ENCODE measurements at places on chromosomes 16 and 17.

DNA sequence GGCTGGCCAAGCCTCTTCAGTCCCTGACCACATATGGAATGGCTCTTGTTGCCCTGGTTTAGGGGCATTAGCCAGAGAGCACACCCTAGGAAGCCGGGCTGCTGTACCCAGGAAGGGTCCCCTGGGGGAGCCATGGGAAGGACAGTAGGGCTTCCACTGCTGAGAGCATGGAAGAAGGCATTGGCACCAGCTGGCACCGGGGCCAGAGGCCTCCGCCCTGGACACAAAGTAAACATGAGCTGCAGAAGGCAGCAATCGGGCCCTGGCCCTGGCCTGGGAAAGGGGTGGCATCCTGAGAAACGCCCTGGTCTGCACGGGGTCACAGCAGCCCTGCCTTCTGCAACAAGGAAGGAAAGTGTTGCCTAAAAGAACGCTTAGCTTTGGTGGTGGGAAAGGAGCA lies 49.4 kb downstream of the VAC14 start:
- DNase-seq: no peak

- DNase-seq: no peak
Observed at GRCh38 chr16:69706975-69707340, 19.4 kb downstream of the NQO1 start.

- no peak for DNase-seq
Observed at GRCh38 chr16:88057656-88058055, 106.4 kb downstream of the BANP start.

DNA sequence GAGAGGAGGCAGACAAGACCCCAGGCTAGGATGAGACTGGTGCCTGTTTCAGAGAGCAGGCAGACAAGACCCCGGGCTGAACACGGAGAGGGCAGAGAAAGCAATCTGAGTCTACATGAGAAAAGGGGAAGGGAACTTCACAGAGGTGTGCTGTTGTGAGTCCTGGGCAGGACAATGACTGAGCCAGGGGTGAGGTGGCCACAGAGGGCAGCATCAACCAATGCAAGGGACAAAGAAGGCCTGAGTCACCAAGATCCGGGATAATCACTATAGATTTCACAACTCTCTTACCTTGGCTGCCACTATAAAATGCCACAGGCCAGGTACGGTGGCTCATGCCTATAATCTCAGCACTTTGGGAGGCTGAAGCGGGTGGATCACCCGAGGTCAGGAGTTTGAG lies 89.0 kb downstream of the SLC39A11 start:
- no peak for DNase-seq

GRCh38 chr16:14501331-14502255 lies 128.5 kb downstream of the PARN start:
- DNase-seq: no peak

DNA sequence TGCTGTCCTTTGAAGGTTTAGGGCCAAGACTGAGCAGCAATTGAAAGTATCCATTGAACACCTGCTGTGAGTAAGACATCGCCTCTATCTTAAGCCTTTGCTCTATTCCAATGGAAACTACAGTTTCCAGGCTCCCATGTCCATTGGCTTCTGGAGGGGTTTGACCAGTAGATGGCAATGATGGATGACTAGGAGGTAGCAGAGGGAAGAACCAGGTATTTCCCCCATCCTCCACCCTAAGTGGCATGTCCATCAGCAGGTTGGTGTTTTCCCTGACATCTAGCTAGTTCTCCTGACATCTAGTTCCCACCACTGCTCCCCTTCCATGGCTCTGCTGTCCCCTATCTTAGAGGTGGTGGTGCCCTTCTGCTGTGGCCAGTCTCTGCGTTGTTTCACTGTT lies 58.7 kb downstream of the CENPV start:
- DNase-seq: no peak

GRCh38 chr17:43753493-43754129 lies 5.0 kb downstream of the SOST start:
- DNase-seq: no peak

GRCh38 chr16:56289416-56289815 lies 98.1 kb downstream of the GNAO1 start:
- DNase-seq: no peak

GRCh38 chr17:22703786-22704441 lies 1011.6 kb downstream of the KCNJ18 start:
- DNase-seq: no peak

GRCh38 chr16:27571433-27572326 lies 21.7 kb downstream of the KATNIP start:
- no peak for DNase-seq

- DNase-seq: no peak
Observed at GRCh38 chr16:85329059-85329812, 217.0 kb upstream of the CIBAR2 start.

- no peak for DNase-seq
Observed at GRCh38 chr17:40303708-40304551, 5.0 kb upstream of the RARA start.

DNA sequence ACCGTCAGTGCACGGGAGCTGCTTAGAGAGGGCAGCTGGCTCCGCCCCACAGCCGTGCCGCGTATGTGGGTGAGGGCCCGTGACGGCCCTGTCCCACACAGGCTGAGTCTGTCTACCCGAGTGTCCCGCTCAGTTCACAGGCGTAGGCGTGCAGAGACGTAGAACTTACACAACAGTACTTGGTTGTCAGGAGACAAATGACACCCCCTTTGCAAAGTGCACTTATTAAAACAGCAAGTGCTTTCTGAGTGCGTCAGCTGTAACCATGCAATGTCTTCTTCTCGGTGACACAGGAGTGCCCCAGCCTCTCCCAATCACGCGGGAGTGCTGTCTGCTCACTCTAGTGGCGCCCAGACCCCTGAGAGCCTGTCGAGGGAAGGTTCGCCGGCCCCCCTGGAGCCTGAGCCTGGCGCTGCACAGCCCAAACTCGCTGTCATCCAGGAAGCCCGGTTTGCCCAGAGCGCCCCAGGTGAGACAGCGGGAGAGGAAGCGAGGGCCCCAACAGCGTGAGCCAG lies 64.2 kb downstream of the FOXK2 start:
- no peak for DNase-seq

DNA sequence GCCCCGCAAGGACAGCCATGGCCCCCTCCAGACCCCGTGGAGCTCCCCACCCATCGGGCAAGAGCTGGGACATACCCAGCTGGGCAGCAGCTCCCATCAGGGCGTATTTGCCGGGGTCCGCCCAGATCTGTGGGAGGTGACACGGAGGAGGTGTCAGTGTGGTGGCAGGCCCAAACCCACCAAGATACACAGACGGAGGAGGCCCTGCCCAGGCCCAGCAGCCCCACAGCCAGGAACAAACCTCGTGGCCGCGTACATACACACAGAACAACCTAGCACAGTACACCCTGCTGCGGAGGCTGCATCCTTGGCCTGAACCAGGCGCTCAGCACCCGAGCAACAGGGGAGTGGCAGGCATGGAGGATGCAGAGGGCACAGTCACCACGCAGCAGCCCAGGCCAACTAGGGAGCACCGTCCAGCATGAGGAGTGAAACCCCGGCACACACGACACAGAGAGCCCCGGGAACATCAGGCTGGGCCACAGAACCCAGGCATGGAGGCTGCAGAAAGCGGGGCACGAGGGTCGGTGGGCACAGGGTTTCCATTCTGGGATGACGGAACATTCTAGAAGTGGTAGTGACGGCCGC lies 4.9 kb upstream of the CCDC154 start:
- no peak for DNase-seq

DNA sequence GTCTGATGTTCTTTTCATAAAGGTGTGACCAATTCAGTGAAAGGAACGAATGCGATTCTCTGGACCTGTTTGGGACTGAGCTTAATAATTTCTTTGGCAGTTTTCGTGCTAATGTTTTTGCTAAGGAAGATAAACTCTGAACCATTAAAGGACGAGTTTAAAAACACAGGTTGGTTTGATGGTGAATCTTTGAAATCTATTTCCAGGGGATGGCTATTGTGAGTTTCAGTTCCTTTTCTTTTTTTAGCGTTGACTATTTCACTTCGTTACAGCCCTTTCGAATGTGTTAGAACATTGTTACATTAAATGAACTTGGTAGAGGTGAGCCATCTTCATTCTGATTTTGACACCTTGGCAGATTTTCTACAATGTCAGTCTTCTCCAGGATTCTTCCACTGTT lies 1.2 kb downstream of the TNFRSF17 start:
- no peak for DNase-seq

- peak; percentile 84 for DNase-seq
Observed at GRCh38 chr17:4806777-4807604, at the start of gene PLD2. PLD2 (plus strand) TSS chr17:4807152; CDS start chr17:4807773, 621 bp downstream.

DNA sequence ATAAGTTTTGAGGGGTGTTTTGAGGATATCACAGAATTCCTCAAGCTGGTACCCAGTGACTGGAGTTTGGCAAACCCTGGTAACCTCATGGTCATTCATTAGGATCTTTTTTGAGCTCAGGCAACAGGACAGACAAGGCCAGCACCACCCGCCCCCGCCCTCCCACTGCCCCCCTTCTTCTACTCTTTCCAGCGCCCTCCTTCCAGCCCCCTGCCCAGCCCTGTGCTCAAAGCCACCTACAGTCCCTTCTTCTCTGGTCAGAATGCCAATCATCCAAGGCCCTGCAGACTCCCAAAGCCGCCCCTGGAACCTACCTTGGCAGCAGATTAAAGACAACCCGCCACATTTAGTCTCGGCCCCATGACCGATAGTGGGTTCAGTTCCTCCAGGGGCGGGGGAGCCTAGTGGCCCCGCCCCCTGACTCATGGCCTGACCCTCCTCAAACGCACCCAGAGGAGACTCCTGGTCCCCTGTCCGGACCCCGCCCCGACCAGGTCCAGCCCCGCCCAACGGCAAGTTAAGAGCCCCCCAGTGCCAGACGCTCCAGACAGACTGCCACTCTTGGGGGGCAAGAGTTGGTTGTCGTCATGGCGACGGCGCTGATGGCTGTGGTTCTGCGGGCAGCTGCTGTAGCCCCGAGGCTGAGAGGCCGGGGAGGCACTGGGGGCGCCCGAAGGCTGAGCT lies at the start of gene NAGS:
Gene NAGS (plus strand): TSS at position 546 of the 684 bp plus-strand sequence. CDS start 42 bp downstream, at position 588.
- DNase-seq: no peak

DNA sequence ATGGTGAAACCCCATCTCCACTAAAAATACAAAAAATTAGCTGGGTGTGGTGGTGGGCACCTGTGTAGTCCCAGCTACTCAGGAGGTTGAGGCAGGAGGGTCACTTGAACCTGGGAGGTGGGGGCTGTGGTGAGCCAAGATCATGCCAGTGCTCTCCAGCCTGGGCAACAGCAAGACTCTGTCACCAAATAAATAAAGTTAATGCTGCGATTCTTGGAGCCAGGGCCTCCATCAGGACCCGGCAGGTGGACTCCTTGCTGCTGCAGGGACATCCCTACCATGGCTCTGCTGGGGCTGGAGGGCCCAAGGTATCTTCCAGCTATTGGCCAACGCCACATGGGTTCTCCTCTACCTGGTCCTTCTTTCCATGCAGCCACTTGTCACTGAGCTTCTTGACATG lies 82.5 kb upstream of the CACNG5 start:
- no peak for DNase-seq

DNA sequence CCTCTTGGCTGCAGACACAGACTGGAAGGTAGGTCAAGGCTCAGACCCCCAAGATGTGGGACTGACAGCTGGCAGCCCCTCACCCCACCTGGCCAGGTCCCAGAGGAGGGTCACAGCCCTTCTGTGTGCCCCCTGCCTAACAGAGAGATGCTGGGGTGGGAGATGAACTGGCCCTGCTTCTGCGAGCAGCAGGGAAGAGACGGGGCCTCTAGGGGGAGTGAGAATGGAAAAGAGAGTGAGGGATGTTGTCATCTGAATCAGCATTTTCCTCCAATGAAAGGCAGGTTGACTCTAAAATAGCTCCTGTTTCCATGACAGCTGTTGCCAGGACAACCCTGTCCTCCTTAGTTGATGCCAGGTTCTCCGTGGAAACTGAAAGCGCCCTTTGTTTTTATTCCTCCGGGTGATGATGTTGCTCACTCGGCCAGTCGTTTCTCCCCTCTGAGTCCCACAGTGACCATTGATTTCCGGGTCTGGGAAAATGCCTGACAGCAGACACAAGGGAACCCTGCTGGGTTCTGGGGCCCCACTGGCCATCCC lies 4.9 kb upstream of the NDRG4 start:
- DNase-seq: peak; percentile 38

DNA sequence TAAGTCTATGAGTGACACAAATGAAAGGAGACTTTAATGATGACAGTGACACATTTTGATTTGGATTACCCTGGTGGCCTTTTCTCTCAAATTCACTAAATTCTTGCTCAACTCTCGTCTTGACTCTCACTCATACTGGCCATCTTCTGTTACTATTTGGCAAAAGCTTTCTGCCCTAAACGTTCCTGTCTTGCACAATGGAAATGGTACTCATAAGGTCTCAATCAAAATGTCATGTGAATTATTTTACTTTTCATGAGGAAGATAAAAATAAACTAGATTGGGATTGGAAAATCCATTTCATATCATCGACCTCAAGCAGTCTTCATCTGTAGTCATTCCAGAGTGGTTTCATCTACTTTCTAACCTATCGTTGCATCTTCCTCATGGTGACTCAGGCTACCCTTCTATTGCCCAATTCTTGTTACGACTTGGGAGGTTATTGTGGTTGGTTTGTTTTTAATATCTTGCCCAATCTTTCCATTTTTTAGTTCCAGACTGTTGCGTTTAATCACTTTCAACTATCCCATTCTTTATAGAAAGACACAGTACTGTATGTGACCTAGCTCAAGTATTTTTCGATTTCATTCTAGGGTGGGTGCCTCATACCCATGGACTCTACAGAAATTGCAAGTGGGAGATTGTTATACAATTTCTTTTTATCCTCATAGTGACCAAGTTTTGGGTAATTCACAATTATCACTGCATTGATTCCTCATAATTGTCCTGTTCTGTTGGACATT lies 317.2 kb upstream of the KCNJ16 start:
- no peak for DNase-seq

- peak; percentile 50 for DNase-seq
Observed at GRCh38 chr16:78122774-78123315, 23.4 kb downstream of the WWOX start.

DNA sequence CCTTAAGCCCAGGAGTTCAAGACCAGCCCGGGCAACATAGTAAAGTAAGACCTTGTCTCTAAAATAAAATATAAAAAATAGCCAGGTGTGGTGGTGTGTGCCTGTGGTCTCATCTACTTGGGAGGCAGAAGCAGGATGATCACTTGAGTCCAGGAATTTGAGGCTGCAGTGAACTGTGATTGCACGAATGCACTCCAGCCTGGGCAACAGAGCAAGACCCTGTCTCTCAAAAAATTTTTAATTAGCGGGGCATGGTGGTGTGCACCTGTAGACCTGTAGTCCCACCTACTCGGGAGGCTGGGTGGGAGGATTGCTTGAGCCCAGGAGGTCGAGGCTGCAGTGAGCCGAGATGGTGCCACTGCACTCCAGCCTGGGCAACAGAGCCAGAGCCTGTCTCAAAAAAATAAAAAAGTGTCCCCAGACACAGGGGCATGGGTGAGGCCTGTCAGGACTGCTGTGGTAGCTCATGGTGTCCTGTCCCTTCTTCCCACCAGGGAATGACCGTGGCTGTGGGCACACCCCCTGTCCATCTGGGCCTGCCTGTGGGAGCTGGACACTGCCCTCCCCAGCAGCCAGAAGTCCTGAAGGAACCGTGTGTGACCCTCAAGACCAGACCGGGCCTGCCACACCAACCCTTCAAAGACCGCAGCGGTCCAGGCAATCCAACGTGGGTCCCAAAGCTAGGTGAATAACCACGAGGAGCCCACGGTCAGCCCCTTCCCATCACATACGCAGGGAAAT lies 30.8 kb upstream of the GAA start:
- DNase-seq: no peak

GRCh38 chr16:426115-426905 lies 861 bp downstream of the RAB11FIP3 start:
- no peak for DNase-seq
